ENCODE measurements at places on chromosomes 11 and 22.
A peak's percentile ranks its signal among the peaks of the same experiment; 100 is the strongest.

DNA sequence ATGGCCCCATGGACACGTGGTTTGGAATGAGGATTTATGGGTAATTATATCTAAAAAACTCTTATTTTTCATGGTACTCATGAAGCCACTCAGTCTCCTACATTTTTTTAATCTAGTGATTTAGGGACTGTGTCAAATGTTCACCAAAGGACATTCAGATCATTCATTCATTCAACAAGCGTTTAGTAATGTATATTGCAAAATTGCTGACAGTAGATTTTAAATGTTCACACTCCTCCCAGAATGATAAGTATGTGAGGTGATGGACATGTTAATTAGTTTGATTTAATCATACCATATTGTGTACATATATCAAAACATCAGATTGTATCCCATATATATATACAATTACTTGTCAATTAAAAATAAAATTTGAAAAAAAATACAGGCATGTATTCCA is 40.8 kb upstream of the E2F8 start:
- no peak for DNase-seq

DNA sequence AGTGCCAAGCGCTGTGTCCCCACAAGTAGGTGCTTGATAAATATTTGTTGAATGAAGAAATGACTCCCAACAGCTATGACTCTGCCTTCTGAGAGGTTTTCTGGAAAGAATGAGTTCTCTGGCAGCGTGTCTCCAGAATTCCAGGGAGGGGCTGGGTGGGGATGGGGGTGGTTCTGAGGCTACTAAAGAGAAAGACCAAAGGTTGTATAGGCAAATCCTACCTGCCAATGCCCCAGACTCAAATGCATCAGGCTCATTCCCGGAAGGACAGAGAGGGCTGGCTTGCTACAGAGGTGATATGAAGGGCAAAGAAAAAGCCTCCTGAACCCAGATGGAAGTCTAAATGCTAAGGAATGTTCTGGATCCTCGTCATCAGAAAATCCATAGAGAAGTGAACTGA is 1.9 kb downstream of the DUSP18 start:
- DNase-seq, result no peak

DNA sequence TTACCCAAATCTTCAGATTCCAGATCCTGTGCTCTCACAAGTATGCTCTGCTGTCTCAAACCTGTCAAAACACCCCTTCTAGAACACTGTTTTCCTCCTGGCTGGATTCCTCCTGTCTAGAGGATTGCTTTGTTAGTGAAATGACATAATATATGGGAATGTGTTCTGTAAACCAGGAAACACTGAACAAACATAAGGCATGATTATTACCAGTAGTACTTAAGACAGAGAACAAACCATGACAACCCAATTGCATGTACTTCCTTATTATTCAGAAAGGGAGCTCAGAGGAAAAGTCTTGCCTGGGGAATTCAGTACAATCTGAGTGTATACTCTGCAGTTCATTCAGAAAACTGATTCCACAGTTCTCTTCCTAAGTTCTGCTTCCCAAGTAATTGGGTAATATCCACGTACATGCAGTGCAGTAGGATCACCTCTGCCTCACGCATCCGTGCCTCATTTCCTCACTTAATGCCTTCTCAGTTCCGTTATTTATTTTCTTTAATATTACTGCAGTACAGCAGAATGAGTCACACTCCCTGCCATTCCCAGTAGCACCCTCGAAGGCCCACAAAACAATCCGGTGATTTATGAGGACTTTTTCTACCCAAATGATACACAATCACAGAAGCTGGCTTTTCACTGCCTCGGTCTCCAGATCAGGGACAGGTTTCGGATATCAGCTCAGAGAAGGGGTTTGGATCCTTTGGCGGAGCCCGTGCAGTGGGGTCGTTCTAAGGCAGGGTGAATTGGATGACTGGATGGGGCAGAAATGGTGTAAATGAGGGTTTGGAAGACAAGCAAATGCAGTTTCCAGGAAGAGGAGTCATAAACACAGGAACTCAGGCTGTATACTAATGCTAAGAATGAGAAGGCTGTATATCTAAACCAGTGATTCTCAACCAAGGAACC is 896.9 kb downstream of the KCNA4 start:
- no peak for DNase-seq

- DNase-seq, result no peak
Measured at GRCh38 chr22:22870577-22871404, 16.8 kb upstream of the IGLL5 start.

GRCh38 chr11:95375451-95375850 is 144.4 kb upstream of the SESN3 start:
- no peak for DNase-seq

GRCh38 chr11:127461241-127462064 is 460.9 kb upstream of the KIRREL3 start:
- no peak for DNase-seq

DNA sequence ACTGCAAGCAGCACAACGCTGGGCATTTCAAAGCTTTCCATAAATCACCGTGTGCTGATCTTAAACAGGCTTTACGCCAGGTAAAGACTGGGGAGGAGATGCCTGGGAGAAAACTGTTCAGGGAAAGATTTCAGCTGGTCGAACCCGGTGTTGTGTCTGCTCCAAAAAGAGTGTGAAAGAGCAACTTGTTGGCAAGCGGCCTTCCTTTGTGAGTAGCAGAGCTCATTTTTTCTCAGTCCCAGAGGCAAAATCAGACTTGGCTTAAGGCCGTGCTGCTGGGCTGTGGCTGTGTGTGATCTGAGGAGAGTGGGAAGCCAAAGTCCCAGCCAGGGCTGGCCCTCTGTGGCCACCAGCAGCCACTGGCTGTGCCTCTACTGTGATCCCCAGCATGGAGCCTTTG is 75.7 kb upstream of the E2F8 start:
- peak; percentile 30 for DNase-seq

DNA sequence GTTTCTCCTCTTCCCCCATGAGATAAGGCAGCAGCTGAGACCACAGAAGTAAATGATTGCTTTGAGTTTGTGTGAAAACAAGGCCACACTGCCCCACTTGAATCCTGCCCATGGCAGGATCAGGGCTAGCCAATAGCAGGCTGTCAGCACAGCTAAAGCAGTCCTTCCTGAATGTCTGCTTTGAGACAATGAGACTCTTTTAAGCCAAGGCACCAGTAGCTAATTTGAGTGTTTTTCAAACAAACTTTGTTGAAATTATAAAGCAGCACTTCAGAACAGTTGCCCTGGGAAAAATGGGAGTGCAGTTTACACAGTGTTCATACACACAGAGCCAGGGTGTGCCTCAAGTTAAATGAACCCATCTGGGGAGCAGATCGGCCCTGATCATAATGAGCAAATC is 103.5 kb upstream of the OR5AK2 start:
- no peak for DNase-seq

- no peak for DNase-seq
Measured at GRCh38 chr11:1934335-1935155, 12.6 kb upstream of the MRPL23 start.

DNA sequence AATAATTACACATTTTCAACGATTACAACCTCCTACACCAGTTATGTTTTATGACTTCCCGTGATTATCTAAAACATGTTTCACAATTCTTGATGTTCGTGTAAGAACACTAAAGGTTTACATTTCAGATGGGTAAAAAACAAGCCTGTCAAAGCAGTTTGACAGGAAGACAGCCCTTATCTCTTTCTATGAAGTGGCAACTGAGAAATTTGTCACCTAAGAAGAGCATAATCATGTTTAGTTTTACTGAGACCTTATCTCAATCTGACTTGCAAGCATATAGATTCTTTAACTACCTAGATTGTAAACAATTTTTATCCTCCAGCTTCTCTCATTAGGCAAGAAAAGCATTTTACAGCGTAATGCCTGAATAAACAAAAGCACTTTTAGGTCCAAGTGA is 218.4 kb upstream of the ZBED5 start:
- DNase-seq, result no peak

DNA sequence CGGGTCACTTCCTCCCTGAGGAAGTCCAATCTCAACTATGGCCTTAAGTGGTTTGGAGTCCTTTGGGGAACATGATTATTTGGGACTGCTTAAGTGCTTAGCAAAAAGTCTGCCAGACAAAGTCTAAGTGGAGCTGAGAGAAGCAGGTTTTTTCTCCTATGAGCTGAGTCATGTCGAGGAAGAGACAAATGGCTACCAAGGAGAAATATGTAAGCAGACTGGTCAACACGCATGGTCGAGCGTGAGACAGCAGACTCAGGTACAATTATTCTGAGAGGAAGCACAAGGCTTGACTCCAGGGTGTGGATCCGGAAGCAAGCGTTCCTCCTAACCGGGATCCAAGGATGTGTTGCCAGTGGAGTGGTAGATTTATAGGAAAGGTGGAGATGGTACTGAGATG is 30.6 kb downstream of the UBASH3B start:
- DNase-seq, result no peak

DNA sequence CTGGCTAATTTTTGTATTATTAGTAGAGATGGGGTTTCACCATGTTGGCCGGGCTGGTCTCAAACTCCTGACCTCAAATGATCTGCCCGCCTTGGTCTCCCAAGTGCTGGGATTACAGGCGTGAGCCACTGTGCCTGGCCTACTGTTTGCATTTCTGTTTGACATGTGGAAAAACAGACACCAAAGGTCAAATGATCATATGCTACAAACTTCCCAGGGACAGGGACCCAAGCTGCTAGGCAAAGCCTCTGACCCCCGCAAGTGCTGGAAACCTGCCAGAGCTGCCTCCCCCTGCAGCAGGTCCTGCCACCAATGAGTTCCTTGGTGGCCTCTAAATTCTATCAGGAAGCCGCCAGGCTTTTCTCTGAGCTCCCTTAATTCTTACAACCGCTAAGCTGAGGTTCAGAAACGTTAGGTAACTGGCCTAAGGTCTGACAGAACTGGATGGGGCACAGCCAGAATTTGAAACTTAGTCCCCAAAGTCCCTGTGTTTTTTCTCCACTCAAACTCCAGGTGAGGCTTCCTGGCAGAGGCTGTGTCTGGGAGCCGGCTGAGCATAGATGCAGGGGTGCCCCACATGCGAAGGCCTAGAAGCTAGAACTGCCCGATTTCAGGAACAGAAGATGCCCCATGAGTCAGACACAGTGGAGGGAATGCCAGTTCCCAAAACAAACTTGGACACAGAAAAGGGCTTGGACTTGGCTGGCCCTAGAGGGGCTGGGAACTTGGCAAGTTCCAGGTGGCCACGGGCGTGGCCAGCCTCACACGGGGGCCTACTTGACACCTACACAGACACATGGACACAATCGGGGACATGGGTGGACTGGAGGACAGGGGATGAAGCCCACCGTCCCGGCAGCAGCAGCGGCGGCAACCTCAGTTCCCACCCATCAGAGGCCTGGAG is 7.4 kb downstream of the CSNK1E start:
- DNase-seq, result no peak

DNA sequence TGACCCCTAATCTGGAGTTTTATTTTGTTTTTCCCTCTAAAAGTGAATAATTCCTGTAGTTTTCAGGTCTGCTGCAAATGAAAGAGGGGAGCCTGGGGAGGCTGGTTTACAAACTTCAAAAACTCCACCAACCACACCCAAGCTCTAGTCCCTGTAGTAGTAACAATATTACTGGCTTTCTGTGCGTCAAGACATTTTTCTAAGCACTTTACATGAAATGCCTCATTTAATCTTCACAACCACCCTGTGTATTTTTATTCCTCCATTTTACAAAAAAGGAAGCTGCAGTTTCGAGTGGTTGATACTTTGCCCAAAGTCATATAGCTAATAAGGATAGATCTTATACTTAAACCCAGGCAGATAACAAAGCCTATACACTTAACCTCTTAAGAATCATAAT is 23.5 kb downstream of the CTNND1 start:
- no peak for DNase-seq

- no peak for DNase-seq
Measured at GRCh38 chr11:2663915-2664314, 35.9 kb downstream of the KCNQ1OT1 start.

DNA sequence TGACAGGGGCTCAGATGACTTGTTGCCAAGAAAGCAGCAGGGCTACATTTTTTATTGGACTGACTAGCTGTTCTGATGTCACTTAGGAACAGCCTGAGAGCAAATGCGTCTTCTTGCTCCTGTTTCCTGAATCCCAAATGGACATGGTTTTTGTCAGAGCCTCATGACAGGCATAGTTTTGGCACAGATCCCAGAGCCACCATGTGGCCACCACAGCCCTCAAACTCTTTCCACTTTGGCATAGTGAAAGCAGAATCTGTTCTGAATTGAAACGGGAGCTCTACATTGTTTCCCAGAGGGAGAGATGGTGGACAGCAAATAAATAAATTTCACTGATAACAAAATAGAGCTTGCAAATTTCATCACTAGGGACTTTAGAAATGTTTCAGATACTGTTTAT is 222.2 kb downstream of the C11orf87 start:
- DNase-seq, result no peak

GRCh38 chr11:108223348-108224149 is 682 bp downstream of the ATM start:
- DNase-seq, result peak; percentile 31

DNA sequence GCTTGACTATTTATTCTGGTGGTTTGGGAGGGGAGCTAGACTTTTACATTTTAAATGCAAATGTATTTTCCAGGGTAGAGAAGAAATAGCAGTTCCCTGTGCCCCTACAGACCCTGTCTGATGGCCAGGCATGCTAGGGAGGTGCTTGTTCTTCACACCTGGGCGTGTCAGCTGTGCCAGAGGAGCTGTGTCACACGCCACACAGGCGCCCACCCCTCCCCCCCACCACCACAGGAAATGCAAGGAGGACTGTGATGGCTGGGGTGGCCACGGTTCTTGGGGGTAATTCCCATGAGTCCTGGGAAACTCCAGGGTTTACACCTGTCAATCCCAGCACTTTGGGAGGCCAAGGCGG is 82.2 kb downstream of the FLI1 start:
- DNase-seq, result no peak

DNA sequence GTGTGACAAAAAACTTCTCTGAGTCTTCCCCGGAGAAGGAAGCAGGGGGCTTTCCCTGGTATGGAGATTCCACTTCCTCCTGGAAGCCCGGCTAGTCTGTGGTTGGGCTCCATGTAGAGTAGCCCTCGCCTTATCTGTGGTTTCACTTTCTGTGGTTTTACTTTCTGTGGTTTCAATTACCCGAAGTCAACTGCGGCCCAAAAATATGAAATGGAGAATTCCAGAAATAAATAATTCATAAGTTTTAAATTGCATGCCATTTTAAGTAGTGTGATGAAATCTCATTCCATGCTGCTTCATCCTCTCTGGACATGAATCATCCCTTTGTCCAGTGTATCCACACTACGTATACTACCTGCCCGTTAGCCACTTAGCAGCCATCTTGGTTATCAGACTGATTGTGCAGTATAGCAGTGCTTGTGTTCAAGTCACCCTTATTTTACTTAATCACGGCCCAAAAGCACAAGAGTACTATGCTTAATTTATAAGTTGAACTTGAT is 275.0 kb upstream of the SESN3 start:
- DNase-seq, result no peak

- no peak for DNase-seq
Measured at GRCh38 chr11:100929377-100929776, 200.2 kb downstream of the PGR start.

DNA sequence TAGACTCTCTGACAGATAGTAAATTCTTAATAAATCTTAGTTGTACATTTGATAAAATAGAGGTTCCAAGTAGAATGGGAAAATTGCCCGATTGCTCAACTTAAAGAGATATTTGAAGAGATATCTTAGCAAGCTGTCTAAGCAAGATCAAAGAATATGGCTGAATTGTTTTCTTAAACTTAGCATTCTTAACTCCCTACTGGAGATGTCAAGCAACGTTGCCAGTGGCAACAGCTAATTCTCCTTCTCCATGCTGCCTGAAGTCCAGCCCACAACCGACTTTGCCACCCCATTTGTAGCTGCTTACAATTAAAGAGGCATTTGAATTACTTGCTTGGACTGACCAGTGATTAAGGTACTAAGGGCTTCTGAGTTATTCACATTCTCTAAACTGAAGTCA is 94.4 kb downstream of the FAM181B start:
- no peak for DNase-seq
